ENCODE measurements at places on chromosomes 4 and X.

DNA sequence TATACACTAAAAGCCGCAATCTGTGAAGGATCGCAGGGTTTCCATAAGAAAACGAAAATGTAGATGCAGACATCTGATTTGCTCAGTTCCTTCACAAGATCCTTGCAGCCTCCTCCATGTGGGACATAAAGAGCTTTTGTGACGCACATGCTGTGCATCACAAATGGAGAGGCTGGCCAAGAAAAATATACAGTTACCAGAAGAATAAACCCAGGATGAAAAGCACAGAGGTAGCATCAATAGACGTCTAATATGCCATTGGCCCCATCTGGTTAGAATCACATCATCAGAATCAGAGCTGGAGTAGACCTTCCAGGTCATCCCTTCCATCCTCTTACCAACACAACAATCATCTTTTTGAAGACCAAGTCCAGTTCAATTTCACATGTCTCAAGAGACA, 517.4 kb downstream of the RAB28 start:
- no peak for DNase-seq

GRCh38 chr4:7803992-7804755, 135.5 kb downstream of the AFAP1 start:
- DNase-seq: peak; percentile 90

DNA sequence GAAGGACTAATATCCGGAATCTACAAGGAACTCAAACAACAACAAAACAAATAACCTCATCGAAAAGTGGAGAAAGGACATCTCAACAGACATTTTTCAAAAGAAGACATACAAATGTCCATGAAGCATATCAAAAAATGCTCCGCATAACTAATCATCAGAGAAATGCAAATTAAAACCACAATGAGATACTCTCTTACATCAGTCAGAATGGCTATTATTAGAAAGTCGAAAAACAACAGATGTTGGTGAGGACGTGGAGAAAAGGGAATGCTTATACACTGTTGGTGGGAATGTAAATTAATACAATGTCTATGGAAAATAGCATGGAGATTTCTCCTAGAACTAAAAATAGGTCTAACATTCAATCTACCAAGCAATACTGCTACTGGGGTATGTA, 51.1 kb upstream of the MYOZ2 start:
- no peak for DNase-seq

GRCh38 chr4:119243868-119244267, 31.4 kb downstream of the USP53 start:
- no peak for DNase-seq

- DNase-seq: no peak
Measured at GRCh38 chrX:97628326-97628725, 744.6 kb downstream of the RPA4 start.

DNA sequence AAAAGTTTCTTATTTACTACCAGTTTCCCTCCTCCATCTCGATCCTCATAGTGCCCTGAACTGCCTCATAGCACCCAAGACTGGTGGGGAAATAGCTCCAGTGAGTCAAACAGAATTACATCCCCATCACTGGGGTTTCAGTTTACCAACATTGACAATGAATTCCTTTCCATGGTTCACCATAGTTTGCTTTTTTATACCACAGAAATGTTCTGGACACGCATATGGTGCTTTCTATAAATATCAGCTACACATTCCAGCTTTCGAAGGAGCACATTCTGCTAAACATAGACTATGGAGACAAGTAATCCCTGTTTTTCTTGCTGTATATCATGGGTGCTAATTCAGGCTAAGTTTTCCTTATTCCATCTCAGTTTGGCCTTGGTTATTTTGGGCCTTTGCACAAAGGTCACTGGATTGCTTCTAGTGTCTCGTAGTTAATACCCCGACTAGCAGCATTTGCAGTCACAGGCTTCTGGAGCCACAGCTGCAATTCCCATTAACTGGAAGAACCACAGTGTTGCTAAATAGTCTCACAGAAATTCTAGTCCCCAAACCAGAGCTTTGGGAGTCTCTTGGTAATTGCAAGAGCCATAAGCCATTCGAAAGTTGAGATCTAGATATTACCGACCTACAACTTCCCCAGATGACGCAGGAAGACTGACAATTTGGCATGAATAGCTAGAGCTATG, 53.4 kb upstream of the TRPC3 start:
- DNase-seq: no peak

DNA sequence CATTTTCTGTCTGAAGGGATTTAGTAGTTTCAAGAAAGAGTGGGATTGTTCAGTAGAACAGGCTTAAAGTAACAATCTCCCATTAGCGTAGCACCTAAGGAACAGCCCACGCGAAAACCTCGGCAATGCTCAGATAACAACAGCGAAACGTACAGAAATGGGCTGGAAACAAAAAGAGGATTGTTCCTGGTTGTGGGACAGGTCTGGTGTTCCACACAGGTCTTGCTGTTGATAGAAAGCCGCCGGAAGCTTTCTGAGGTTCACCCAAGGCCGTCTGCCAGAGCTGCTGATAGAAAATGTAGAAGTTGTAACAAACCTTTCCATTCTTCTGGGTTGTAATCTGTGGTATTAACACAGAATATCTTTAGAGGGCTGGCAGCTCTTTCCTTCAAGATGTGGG, 69.4 kb upstream of the CLCN4 start:
- no peak for DNase-seq
